ENCODE measurements at places on chromosomes 2 and 18.
A peak's percentile ranks its signal among the peaks of the same experiment; 100 is the strongest.

GRCh38 chr2:224086226-224086914, 47.3 kb upstream of the SERPINE2 start:
- no peak for DNase-seq

DNA sequence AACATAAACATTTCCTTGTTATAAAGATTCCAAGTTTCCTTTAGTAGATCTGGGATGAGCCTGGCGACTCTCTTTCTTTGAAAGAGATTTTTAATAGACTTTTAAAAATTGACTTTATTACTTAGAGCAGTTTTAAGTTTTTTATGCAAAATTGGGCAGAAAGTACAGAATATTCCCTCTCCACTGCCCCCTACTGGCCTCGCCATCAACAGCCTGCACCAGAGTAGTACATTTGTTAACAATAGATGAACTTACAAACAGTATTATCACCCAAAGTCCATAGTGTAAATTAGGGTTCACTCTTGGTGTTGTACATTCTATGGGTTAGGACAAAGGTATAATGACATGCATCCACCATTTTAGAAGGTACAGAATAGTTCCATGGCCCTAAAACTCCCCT, 3.9 kb downstream of the MAP3K19 start:
- no peak for DNase-seq

DNA sequence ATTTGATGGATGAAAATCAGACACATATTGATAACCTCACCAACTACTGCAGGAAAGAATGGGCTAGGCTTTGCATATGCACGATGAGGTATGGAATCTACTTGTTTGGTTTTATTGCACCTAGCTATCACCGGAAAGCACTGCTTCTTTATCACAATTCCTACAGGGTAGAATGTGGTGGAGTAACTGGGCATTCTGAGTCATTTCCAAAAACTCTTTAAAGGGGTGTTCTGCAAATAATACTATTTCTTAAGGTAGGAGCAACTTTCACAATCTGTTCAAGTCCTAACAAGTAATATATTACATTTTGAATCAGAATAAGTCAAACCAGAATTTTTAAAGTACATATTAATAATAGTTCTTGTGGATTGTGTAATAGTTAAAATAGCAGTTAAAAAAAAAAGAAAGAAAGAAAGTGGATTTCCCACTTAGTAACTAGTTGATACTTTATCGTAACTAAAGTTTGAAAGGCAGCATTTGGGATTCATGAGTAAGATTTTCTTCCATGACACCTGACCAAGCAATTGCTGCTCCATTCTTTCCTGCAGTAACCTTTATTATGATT, 40.5 kb downstream of the INO80C start:
- no peak for DNase-seq

DNA sequence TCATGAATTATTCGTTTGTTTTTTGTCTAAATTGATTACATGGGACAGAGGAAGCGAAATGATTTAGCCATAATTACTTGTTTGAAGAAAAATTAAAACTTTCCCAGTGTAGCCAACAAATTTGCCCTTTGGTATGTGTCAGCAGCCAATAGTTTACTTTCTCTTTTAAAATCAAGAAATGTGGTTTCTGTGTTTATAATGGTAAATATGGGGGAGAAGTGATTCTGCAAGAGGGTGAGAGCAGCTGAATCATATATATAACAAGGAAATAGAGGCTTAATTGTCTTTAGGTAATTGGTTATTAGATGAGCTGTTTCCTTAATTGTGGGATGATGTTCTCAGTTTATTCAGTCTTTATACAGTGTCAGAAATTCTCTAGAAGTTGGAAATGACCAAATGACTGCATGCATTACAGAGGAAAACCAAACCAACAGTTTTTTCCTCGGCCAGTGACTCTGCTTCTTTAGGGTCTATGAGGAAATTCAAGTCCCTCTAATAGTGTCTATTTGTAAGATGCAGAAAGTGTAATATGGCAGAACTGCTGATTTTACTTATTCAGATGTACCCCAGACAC, 132.9 kb downstream of the AGPS start:
- no peak for DNase-seq

DNA sequence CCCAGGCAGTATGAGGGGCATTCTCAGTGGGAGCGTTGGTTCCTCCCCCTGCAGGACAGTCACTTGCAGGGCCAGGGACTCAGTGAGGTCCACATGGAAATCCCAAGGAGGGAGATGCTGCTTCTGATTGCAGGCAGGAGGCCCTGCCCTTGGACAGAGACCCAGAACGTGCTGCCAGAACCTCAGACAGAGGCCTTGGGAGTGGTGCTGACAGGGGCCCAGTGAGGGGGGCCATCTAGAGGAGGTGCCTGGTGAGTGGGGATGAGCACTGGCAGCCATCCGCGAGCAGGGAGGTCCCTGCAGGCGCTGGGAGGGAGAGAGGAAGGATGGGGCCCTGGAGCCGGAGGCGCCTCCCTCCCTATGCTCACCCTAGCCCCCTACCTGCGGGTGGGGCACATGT, 133.1 kb downstream of the DYSF start:
- DNase-seq = no peak

DNA sequence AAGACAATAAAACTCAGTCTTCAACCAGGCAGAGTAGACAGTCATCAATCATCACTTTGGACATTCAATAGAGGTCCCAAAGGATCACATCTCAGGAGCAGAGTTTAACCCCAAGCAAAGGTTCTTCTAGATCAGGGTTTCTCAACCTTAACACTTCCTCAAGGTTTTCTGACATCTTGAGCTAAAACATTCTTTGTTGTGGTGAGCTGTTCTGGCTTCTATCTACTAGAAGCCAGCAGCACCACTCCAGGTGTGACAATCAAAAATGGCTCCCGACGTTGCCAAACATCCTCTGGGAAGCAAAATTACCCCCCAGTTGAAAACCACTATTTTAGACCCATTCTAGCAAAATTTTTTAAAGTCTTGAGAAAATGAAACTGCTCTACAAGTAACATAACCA, 22.0 kb downstream of the RTTN start:
- DNase-seq = no peak

DNA sequence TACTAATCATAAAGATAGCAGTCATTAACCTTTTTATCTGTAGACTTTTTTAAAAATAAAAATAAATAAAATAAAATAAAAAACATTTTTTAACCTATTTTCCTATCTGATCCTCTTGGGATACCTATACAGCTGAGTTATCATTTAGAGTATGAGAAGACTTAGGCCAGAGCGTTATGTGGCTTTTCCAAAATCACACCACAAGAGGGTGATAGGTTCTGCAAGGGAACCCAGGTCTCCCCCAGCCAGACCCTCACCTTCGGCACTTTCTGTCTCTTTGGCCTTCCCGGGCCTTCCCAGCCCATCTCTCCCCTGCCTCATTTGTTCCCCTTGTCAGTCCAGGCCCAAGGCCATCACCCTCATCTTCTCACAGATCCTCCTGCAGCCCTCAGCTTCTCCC, 311.7 kb downstream of the SMAD2 start:
- no peak for DNase-seq

DNA sequence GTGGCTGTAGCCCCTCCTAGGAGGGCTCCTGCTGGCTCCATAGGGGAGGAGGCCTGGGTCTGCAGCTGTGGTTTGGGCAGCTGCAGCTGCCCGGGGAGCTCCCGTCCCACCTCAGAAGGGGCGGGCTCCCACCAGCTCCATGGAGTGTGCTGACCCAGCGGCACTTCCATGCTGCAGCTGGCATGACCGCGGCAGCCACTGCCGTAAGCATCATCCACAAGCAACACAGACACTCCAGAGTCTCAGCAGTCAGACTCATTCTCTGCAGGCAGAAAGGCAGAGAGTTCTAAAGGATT, 660.1 kb upstream of the RAB6C start:
- DNase-seq = peak; percentile 73
